Type B pancreatic cell (in vitro differentiated cells): ENCODE measurements at places on chromosomes 16 and 17. TPM values are rescaled to one million over a fixed set of nuclear protein-coding genes. Genes with fewer than 3 reads are reported as not detected.
A peak's percentile ranks its signal among the peaks of the same experiment; 100 is the strongest.

GRCh38 chr17:40473573-40474365 lies 27.7 kb downstream of the TNS4 start:
- no peak overlapping the region for H3K27ac ChIP-seq
- DNase-seq = no peak
- no peaks in the 10 kb centered on the region for H3K36me3 ChIP-seq
- peaks cover 17% of the 10 kb centered on the region for H3K4me1 ChIP-seq

- H3K27ac ChIP-seq = no peak overlapping the region
- DNase-seq = no peak
- H3K27me3 ChIP-seq = peaks cover 24% of the 10 kb centered on the region
- peaks cover 23% of the 10 kb centered on the region for H3K4me1 ChIP-seq
These were observed 2.1 kb downstream of the KCNAB3 start for GRCh38 chr17:7927596-7927995.

- peak within 1 kb of the TSS; percentile 95 for H3K4me3 ChIP-seq
- peaks cover 25% of the 10 kb centered on the region for H3K4me1 ChIP-seq
- peaks cover 22% of the 10 kb centered on the region for H3K27me3 ChIP-seq
- H3K36me3 ChIP-seq = no peaks in the 10 kb centered on the region
- DNase-seq = peak; percentile 68
These were observed at the start of gene RIPOR1 for GRCh38 chr16:67528222-67528869. Gene RIPOR1 (plus strand): TSS chr16:67528829. CDS start chr16:67538447, 9,618 bp downstream.

DNA sequence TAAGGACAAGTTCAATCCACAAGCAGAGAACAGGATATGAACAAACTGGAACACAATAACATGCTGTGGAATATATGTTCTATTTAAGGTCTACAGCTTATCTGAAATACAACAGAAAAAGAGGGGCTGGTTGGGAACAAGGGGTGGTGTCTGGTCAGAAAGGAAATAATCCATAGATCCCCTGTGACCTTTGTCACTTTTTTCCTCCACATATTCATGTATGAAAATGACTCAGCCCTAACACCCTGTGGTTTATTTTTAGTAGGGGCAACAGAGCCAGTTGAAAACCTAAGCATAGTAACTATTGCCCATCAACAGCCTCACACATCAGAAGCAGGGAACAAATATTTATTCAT lies 12.3 kb upstream of the SPAG9 start:
- H3K27ac ChIP-seq = no peak overlapping the region
- H3K4me3 ChIP-seq = no peak overlapping the region
- peaks cover 7% of the 10 kb centered on the region for H3K4me1 ChIP-seq
- no peaks in the 10 kb centered on the region for H3K27me3 ChIP-seq

GRCh38 chr16:85455534-85455933 lies 157.6 kb upstream of the GSE1 start:
- peaks cover 23% of the 10 kb centered on the region for H3K4me1 ChIP-seq
- H3K27me3 ChIP-seq = peaks cover 5% of the 10 kb centered on the region
- DNase-seq = no peak
- H3K27ac ChIP-seq = no peak overlapping the region
- no peaks in the 10 kb centered on the region for H3K36me3 ChIP-seq

DNA sequence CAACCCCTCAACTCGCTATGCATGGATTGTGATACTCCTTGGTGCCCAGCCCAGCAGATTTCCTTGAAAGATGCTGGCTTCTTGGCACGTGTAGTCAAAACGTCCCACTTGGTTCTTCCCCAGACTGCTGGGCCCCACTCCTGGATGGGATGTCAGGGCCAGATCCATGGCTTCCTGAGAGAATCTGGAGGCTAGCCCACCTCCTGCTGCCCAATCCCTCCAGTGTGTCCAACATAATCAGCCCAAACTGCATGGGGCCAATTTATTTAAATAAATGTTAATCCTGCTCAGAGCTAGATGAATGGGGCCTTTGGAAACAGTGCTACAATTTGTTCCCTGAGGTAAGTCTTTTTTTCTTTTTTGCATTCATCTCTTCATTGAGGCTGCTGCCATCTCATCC lies 49.4 kb downstream of the WSB1 start:
- no peaks in the 10 kb centered on the region for H3K27me3 ChIP-seq
- peaks cover 24% of the 10 kb centered on the region for H3K4me1 ChIP-seq
- no peak overlapping the region for H3K4me3 ChIP-seq
- no peak for DNase-seq

- peaks cover 34% of the 10 kb centered on the region for H3K4me1 ChIP-seq
- no peak overlapping the region for H3K27ac ChIP-seq
- DNase-seq = no peak
- no peak overlapping the region for H3K4me3 ChIP-seq
- H3K27me3 ChIP-seq = no peaks in the 10 kb centered on the region
These were observed 174.3 kb downstream of the CCDC182 start for GRCh38 chr17:57570724-57571344.

DNA sequence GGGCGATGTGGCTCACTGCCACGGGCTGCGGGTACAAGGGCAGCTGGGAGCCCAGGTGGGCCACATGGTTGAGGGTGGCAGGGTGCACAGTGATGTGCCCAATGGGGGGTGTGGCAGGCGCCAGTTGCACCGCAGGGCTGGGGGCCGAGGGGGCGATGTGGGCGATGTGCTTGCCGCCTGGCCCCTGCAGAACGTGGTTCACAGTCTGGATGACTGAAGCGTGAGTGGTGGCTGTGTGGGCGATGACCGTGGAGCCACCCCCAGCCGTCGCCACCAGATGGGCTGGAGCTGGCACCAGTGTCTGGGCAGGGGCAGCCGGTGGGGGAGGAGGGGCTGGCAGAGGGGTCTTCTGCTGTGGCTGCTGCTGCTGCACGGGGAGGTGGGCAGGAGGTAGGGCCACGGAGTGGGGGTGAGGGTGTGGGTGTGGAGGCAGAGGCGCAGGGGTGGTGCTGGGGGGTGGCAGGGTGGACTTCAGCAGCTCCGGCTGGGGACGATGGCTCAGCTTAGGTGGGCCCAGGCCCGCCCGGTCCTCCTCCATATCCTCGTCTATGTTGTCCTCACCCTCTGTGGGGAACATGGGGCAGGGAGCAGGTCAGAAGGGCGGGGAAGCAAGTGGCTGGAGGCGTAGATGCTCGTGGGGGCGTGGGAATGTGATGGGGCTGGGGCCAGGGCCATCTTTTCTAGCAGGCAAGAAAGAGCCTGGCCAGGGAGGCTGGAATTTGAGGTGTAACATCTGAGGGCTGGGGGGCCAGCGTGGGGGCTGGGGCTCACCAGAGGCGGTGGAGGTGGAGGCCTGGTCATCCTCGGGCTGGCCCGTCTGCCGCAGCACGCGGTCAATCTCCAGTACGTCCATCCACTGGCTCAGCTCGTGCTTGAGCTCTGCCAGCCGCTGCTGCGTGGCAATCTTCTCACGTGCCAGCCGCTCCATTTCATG lies 13.5 kb downstream of the MNT start:
- H3K4me3 ChIP-seq = no peak overlapping the region
- peaks cover 3% of the 10 kb centered on the region for H3K36me3 ChIP-seq
- no peaks in the 10 kb centered on the region for H3K27me3 ChIP-seq

DNA sequence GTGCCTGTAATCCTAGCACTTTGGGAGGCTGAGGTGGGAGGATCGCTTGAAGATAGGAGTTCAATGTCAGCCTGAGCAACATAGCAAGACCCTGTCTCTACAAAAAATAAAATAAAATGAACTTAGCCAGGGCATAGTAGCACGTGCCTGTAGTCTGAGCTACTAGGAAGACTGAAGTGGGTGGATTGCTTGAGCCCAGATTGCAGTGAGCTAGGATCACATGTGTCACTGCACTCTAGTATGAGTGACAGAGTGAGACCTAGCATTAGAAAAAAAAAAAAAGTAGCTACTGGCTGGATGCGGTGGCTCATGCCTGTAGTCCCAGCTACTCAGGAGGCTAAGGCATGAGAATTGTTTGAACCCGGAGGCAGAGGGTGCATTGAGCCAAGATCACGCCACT lies 6.0 kb downstream of the ADAP2 start:
- H3K27me3 ChIP-seq = peaks cover 46% of the 10 kb centered on the region
- no peak for DNase-seq
- peaks cover 3% of the 10 kb centered on the region for H3K4me1 ChIP-seq
- H3K4me3 ChIP-seq = no peak overlapping the region
- H3K36me3 ChIP-seq = no peaks in the 10 kb centered on the region

DNA sequence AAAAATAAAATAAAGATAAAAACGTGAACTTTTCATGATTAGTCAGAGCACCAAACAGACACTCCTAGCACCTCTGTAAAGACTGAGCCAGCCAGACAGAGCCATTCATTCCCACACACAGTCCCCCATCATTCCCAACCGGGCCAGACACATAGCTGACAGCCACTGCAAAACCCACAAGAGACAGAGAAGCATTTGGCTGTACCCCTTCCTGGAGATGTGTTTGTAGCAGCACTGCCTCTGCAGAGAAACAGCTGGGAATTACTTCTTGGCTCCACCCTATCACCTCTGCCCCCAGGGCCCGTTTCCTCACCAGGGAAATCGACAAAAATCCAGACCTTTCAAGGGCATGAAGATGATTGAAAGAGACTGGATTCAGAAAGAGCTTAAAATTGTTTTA lies 46.4 kb downstream of the MYH11 start:
- no peak overlapping the region for H3K4me3 ChIP-seq
- no peak for DNase-seq
- no peaks in the 10 kb centered on the region for H3K36me3 ChIP-seq
- no peak overlapping the region for H3K27ac ChIP-seq

GRCh38 chr16:13945744-13946485 lies 26.0 kb downstream of the ERCC4 start:
- H3K36me3 ChIP-seq = peaks cover 30% of the 10 kb centered on the region
- no peak for DNase-seq
- peaks cover under 1% of the 10 kb centered on the region for H3K4me1 ChIP-seq
- H3K27me3 ChIP-seq = no peaks in the 10 kb centered on the region
- no peak overlapping the region for H3K4me3 ChIP-seq
- no peak overlapping the region for H3K27ac ChIP-seq

Gene KRTAP4-9
- total RNA-seq = not detected in 2 replicates

Gene NLRC3
- total RNA-seq = 0.17 and 0.34 TPM in 2 replicates

Gene GJD3
- 0.36 and 0.43 TPM in 2 replicates for total RNA-seq

Gene MRPL58
- total RNA-seq = 27.9 and 28.5 TPM in 2 replicates

Gene GPR142
- total RNA-seq = 4.1 and 8.8 TPM in 2 replicates

Gene SNX11
- total RNA-seq = 16.2 and 19.1 TPM in 2 replicates

Gene OGFOD3
- total RNA-seq = 24.5 and 31.6 TPM in 2 replicates

Gene KLHL36
- 40.3 and 64.7 TPM in 2 replicates for total RNA-seq

Gene CD300A
- total RNA-seq = 0.43 TPM in 1 of 2 replicates, not detected in the other
